ENCODE measurements at places on chromosomes 11 and 22. TPM values are rescaled to one million over a fixed set of nuclear protein-coding genes. Genes with fewer than 3 reads are reported as not detected.

EHF gene
- not detected for polyA plus RNA-seq

DNA sequence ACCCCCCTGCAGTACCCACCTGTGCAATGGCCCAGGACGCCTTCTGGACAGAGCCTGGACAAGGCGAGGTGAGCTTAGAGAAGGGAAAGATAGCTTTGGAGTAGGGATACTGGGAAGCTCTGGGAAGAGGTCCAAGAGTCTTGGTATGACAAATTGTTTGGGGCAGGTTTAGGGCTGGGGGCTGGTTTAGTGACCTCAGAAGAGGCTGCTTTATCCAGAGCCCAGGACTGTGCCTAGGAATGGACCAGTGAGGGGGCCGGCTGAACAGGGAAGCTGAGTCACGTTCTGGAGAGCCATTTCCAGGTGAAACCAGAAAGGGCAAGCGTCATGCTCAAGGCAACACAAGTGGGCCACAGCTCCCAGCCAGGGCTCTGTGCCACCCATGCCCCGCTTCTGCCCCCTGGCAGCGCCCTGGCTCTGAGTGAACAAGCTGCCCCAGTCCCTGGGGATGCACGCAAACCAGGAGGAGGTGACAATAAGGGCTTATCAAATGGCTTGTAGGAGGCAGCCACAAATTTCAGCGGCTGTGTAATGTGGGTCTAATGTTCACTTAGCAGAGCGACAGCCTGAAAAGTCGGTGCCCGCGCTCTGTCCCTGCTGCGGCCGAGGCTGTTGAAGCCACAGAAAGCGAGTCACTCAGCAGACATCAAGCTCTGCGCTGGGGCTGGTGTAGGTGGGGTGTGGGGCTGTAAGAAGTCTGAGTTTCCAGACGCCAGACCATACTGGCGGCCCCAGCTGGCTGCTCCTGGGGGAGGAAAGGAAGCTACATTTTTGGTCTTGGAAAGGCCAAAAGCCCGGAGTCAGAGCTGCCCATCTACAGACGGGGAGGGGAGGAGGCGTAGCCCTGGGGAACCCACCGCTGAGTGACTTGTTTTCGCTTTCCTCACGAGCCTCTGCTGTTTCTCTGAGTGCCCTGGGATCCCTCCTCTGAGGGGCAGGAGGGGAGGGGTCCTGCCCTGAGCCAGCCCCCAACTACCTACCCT is 18.3 kb upstream of the SYT7 start:
- no peak overlapping the region for H3K27ac ChIP-seq
- no peaks in the 10 kb centered on the region for H3K36me3 ChIP-seq
- H3K27me3 ChIP-seq, result peaks cover 4% of the 10 kb centered on the region
- no peak overlapping the region for H3K4me3 ChIP-seq

GRCh38 chr11:92449222-92449621 is 224.6 kb downstream of the FAT3 start:
- H3K36me3 ChIP-seq, result no peaks in the 10 kb centered on the region
- H3K27me3 ChIP-seq, result no peaks in the 10 kb centered on the region
- H3K4me3 ChIP-seq, result no peak overlapping the region
- H3K27ac ChIP-seq, result no peak overlapping the region
- H3K4me1 ChIP-seq, result no peaks in the 10 kb centered on the region

DNA sequence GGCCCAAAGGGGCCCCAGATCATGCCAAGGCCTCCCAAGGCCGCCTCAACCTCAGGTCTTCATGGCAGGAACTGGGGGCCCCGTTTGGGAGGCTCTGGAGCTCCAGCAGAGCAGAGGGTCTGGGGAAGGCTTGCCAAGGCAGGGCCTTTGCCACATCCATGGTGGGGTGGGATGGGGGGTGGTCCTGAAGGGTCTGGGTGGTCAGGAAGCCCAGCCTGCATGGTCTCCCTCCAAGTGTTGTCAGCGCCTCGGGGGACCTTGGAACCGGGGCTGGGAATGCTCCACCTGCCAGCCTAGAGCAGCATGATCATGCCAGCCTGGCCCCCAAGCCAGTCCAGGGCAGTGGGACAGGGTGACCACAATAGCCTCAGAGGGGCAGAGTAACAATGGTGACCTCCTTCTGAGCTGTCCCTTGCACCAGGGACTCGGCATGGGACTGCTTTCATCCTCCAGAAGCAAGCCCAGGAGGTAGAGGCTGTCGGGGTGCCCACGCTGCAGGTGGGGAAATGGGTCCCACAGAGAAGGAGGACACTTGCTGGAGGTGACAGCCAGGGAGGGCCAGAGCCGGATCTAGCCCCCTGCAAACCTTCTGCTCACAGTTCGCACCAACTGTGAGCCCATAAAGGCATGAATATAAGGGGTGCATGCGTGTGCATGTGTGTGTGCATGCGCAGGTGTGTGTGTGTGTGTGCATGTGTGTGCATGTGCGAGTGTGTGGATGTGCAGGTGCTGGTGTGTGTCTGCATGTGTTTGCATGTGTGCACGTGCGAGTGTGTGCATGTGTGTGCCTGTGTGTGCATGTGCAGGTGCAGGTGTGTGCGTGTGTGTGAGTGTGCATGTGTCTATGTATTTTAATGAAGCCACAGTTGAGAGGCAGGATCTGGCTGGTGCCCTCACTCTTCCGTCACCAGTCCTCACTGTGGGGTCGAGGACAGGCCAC is 63.8 kb downstream of the MYEOV start:
- H3K4me1 ChIP-seq, result no peaks in the 10 kb centered on the region
- no peak for DNase-seq
- H3K27me3 ChIP-seq, result peaks cover 5% of the 10 kb centered on the region
- H3K27ac ChIP-seq, result no peak overlapping the region
- H3K36me3 ChIP-seq, result no peaks in the 10 kb centered on the region

GRCh38 chr22:43088627-43088983 is 586 bp downstream of the TTLL1 start:
- H3K27me3 ChIP-seq, result peaks cover 6% of the 10 kb centered on the region
- no peaks in the 10 kb centered on the region for H3K36me3 ChIP-seq
- peak overlapping the region; percentile 95 for H3K27ac ChIP-seq

DNA sequence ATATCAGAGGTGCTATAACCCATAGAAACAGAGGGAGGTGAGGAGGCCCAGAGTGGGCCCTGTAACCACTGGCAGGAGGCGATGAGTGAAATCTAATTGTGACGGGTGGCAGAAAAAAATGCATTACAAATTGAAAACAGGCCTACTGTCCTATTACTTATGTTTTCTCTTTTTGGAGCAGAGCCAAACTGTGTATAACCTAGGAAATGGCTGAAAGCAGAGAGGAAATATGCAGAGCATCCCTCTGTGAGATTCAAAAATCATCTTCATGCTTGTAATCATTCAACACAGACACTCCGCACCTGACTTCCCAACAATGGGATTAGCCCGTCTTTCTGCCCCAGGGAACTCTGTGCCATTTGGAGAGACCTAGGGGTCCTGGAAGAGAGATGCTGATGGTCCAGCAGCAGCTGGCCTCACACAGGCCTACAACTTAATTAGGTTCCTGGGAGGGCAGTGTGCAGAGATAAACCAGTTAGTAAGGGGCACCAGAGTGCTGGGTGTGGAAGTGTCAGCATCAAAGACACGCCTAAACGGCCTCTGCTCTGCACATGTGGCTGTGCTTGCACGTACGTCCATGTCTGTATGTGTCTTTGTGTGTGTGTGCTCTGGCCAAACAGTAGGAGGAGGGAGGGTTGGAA is 41.8 kb downstream of the MAP6 start:
- H3K4me3 ChIP-seq, result no peak overlapping the region
- H3K36me3 ChIP-seq, result peaks cover 4% of the 10 kb centered on the region
- H3K4me1 ChIP-seq, result no peaks in the 10 kb centered on the region
- no peak overlapping the region for H3K27ac ChIP-seq

OR8A1 gene
- polyA plus RNA-seq, result not detected

DNA sequence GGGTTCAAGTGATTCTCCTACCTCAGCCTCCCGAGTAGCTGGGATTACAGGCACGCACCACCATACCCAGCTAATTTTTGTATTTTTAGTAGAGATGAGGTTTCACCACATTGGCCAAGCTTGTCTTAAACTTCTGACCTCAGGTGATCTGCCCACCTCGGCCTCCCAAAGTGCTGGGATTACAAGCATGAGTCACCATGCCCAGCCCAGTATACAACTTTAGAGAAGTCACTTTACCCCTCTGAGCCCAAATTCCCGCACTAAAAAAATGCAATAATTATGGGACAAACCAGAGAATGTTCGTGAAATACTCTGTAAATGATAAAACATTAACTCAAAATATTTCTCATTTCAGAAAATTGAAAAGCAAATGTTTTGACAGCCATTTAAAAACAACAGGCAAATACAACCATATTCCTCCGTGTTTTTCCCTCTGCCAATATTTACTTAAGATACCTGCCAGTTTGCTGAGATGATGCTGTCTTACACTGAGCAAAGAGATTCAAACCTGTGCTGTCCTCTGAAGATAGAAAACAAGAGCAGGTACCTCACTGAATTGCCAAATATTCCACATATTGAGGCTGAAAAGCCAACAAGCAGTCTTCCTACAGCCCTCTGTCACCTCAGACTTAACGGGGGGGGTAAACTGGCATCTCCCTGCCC is 9.6 kb downstream of the PLEKHA7 start:
- no peaks in the 10 kb centered on the region for H3K4me1 ChIP-seq
- no peak for DNase-seq
- H3K27ac ChIP-seq, result no peak overlapping the region
- H3K27me3 ChIP-seq, result peaks cover 3% of the 10 kb centered on the region
- H3K4me3 ChIP-seq, result no peak overlapping the region

GRCh38 chr22:39194098-39194497 is 41.6 kb upstream of the CBX7 start:
- no peak overlapping the region for H3K4me3 ChIP-seq
- DNase-seq, result no peak
- peaks cover 4% of the 10 kb centered on the region for H3K36me3 ChIP-seq
- H3K27me3 ChIP-seq, result peaks cover 4% of the 10 kb centered on the region

All from immature natural killer cell (primary cell).